Fibroblast of lung (primary cell): ENCODE measurements at places on chromosomes 7 and 10.
A peak's percentile ranks its signal among the peaks of the same experiment; 100 is the strongest.

DNA sequence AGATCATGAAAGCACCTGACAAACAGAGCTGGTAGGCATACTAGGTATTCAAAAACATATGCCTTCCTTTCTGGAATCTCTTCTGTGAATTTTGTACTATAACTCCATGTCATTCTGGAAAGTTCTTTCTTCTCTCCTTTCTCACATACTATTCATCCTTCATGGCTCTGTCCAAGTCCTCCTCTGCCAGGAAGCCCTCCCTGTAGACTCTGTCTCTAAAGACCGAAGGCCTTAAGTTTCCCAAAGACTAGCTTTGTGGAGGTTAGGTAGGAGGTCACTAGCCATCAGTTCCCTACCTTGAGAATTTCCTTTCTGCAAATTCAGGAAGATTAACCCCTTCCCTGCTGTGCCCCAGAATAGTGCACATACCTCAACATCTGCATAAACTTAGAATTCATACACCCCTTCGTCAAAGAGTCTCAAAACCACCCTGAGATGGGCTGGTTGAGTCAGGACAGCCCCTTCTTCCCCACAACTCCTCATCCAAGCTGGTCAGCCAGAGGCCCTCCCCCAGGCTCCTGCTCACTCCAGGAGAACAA, 20.6 kb downstream of the SORBS1 start:
- no peak for DNase-seq

- DNase-seq = no peak
Observed at GRCh38 chr7:157520249-157520648, 183.4 kb downstream of the DNAJB6 start.

GRCh38 chr10:114100848-114101741, 57.4 kb downstream of the ADRB1 start:
- DNase-seq = peak; percentile 72

DNA sequence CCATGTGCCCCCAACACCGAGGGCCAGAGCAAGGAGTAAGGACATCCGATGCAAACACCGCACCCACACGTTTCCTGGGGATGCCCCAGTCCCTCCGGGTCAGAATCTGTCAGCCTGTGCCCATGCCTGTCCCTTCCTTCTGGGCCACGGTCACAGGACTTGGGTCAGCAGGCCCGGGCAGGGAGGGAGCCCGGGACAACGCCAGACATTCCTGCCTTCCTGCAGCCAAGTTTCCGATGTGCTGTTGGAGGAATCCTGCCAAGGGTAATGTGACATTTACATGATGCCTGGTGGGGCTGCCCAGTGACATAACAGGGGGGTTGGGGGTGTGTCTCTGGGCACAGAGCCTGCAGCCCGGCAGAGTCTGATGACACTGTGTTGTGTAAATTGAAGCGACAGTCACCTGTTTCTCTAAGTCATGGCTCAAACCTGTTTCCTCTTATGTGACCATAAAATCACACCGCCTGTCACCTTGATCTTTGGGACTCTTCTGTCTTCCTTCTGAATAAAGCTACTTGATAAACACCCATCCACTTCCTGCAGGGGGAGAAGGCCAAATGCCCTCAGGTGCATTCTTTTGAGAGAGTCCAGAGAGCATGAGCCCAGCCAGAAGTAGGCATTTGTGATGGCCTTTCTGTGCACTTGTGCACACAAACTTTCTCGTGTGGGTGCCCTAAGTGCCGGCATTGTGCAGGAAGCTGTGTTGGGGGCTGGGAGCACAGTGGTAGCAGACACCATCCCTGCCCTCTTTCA, 175.3 kb upstream of the RHEB start:
- no peak for DNase-seq

DNA sequence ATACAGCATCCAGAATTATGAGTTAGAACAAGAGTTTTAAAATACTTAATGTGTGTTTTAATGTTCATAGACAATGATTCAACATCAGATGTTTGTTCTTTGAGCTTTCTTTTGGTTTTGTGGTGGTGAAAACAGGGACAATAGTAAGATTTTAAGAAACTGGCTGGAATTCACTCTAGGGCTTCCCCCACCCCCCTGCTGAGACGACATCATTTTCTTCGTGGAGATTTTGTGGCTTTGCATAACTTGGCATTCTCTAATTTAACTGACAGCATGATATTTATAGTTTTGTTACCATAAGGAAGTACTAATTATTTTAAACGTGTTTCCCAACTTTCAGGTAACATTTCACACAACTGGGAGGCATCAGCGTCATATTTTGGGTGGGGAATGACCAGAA, 184.1 kb downstream of the BICC1 start:
- no peak for DNase-seq

- DNase-seq = no peak
Observed at GRCh38 chr10:124263726-124264125, 155.0 kb downstream of the OAT start.

GRCh38 chr10:69422676-69423075, 6.0 kb upstream of the TACR2 start:
- no peak for DNase-seq

GRCh38 chr7:39746103-39746819, 122.9 kb downstream of the RALA start:
- DNase-seq = peak; percentile 82

DNA sequence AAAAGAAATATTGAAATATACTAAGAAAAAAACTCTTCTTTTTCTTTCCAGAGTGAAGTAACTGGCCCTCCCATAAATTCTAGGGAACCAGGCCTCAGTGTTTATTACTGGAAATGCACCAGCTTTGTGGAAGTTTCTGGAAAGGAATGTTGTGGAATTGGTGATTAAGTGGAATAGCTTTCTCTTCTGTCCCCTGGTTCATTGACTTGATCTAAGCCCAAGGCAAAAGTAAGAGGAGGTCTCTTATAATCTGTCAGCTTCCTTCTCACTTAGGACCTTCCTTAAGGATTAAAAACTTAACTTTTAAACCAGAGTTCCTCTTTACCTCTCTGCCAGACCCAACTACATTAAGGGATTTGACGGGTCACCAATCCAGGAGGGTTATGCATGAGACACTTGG, 266.2 kb downstream of the SLC25A13 start:
- DNase-seq = no peak

DNA sequence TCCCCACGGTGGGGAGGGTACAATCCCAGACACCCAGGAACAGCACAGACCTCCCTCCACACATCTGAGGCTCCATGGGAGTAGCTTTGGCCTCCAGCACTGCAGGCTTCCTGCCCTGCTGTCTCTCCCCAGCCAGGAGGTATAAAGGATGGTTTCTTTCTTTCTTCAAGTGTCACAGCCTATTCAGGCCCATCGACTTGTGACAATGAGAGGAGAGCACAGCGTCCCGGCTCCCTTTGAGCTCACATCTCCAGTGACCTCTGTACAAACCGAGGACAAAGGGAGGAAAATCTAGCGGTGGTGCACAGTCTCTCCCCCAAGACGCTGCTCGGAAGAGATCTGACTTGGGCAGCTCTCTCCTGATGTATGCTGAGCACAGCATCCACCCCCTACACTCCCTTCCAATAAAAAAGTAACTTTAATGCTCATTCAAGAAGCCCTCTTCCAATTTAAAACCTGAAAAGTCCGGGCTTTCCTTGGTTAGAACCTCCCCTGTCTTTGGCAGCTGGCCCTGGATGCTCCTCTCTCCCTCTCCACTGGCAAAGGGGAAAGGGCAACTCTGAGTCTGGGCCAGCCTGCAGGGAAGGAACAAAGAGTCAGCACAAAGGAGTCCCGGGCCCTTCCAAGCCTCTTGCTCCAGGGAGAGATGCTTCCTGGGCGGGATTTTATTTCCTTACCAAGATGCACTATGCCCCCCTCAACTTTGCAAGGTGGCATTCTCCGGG, 18.0 kb downstream of the CHST15 start:
- peak; percentile 9 for DNase-seq

GRCh38 chr10:99930731-99931550, 78.8 kb downstream of the DNMBP start:
- no peak for DNase-seq

GRCh38 chr7:117283371-117283770, 39.5 kb downstream of the WNT2 start:
- peak; percentile 31 for DNase-seq

GRCh38 chr10:46234431-46235060, 52.3 kb upstream of the ANTXRL start:
- DNase-seq = no peak
